Heart left ventricle (tissue), 16 donors: ENCODE measurements at places on chromosomes 2 and 18. TPM values are rescaled to one million over a fixed set of nuclear protein-coding genes. Genes with fewer than 3 reads are reported as not detected.

Gene TBR1
- total RNA-seq, result not detected

Gene CD8B
- not detected for total RNA-seq

Gene ITPRIPL1
- 1.6 TPM for total RNA-seq

Gene POTEJ
- not detected for total RNA-seq

Gene GNAL
- total RNA-seq, result 1.1 TPM

DNA sequence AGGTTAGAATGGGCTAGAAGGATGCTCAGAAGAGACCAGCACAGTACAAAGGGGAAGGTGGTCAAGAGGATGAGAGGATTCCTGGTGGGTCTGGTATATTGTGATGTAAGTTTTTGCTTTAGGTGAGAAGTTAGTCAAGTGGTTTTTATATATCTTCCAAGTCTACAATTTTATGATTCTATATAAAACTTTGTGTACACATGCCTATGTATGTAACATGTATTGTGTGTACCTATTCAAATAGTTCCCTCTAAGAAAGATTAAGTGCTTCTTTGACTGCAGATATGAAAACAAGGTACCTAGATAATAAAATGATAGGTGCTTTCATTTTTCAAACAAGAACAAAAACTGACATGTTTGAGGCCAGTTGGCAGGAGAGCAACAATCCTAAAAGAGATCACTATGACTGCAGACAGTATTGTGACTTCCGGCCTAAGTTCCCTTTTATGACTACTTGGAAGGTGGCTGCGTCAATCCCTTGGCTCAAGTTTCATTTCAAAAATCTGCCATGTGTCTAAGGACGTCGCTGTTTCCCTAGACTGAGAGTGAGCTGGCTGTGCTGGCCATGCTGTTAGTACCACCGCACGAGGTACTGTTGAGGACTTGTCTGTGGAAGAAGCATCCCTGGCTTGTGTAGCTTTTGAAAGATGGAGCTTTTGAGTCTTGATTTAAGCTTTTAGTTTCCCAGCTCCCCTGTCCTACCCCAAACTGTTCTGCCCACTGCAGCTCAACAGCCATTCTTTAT, 123.1 kb downstream of the PRPF40A start:
- no peak overlapping the region for H3K27ac ChIP-seq
- no peak overlapping the region for H3K4me3 ChIP-seq
- peaks cover 9% of the 10 kb centered on the region for H3K4me1 ChIP-seq
- H3K27me3 ChIP-seq, result no peaks in the 10 kb centered on the region

- DNase-seq, result peak; percentile 71
- no peaks in the 10 kb centered on the region for H3K36me3 ChIP-seq
- no peaks in the 10 kb centered on the region for H3K27me3 ChIP-seq
- H3K4me1 ChIP-seq, result peaks cover 28% of the 10 kb centered on the region
- no peak overlapping the region for H3K4me3 ChIP-seq
Observed at GRCh38 chr2:42930025-42930581, 137.7 kb upstream of the HAAO start.

GRCh38 chr2:109456776-109457175, 157.0 kb downstream of the SEPTIN10 start:
- no peak overlapping the region for H3K27ac ChIP-seq
- no peak for DNase-seq
- no peak overlapping the region for H3K4me3 ChIP-seq
- no peaks in the 10 kb centered on the region for H3K36me3 ChIP-seq
- no peaks in the 10 kb centered on the region for H3K4me1 ChIP-seq

- H3K4me3 ChIP-seq, result peak overlapping the region; percentile 23
- H3K27ac ChIP-seq, result no peak overlapping the region
- peaks cover 23% of the 10 kb centered on the region for H3K27me3 ChIP-seq
Observed at GRCh38 chr2:130963849-130964793, 127.4 kb downstream of the ARHGEF4 start.

DNA sequence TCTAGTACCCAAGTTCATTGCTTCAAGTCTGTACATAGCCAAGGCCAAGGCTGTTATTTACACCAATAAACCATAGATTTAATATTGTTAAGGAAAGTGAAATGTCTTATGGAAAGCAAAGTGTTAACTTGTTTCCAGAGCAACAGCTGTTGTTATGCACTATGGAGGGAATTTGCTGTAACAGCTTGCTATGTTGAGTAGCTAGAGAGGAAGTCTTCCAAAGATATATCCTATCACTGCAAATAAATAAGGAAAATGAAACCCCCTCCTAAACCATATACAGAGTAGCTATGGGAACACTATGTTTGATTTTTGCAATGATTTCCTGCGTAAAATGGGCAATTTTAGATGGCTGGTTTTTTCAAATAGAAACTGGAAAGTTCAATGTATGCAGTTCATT, 21.1 kb downstream of the TMEM182 start:
- H3K4me1 ChIP-seq, result peaks cover 6% of the 10 kb centered on the region
- H3K27me3 ChIP-seq, result no peaks in the 10 kb centered on the region
- DNase-seq, result no peak
- no peak overlapping the region for H3K4me3 ChIP-seq
- H3K27ac ChIP-seq, result peak overlapping the region; percentile 62
- no peaks in the 10 kb centered on the region for H3K36me3 ChIP-seq

DNA sequence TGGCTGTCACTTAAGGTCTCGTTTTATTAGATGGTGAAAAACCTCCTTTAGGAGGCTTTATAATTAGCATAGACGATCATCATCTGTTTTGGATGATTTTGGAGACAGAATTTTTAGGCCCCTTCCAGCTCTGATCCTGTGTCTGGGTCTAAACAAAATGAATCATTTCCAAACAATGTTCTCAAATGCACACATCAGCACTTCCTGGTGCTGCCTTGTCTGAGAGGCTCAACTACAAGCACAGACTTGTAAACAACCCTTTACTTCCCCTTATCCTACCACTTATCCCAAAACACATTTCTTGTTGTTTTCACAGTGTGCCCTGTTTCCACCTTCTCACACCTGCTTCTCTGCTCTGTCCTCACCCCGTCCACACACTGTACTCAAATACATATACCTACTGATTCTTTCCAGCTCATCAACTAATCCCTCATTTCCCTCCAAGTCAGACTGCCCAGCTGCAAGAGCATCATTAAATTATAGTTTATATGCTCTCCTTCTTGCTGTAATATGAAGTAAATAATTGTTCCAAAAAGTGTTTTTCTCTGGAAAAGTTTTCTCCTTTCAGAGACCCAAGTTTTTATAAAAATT, 71.2 kb upstream of the COL3A1 start:
- no peak overlapping the region for H3K4me3 ChIP-seq
- H3K4me1 ChIP-seq, result no peaks in the 10 kb centered on the region
- no peak overlapping the region for H3K27ac ChIP-seq
- no peak for DNase-seq
- H3K36me3 ChIP-seq, result no peaks in the 10 kb centered on the region
- no peaks in the 10 kb centered on the region for H3K27me3 ChIP-seq

GRCh38 chr2:135882415-135882814, 6.2 kb upstream of the MCM6 start:
- H3K4me3 ChIP-seq, result no peak overlapping the region
- H3K27ac ChIP-seq, result no peak overlapping the region
- H3K27me3 ChIP-seq, result no peaks in the 10 kb centered on the region
- H3K36me3 ChIP-seq, result no peaks in the 10 kb centered on the region
- H3K4me1 ChIP-seq, result no peaks in the 10 kb centered on the region

GRCh38 chr2:238459081-238459629, 32.4 kb downstream of the ASB1 start:
- H3K27ac ChIP-seq, result no peak overlapping the region
- no peak overlapping the region for H3K4me3 ChIP-seq
- DNase-seq, result peak; percentile 76
- no peaks in the 10 kb centered on the region for H3K36me3 ChIP-seq
- no peaks in the 10 kb centered on the region for H3K27me3 ChIP-seq

DNA sequence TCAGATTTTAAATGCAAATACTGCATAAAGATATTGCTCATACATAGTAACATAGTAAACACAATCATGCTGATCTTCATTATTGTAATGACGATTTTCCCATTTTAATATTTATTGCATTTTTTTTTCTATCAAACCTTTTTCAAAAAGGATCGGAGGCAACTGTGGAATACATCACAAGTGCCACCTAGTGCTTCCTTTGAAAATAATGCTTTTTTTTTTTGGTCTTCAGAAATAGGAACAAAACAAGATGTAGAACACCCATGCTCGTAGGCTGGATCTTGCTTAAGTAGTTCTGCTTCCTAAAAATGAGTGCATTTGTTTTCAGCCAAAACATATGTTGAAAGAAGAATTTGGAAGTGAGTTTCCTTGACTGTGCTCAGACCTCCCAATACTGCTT, 35.7 kb upstream of the GPR155 start:
- no peak for DNase-seq
- no peaks in the 10 kb centered on the region for H3K36me3 ChIP-seq
- no peak overlapping the region for H3K27ac ChIP-seq
- no peaks in the 10 kb centered on the region for H3K27me3 ChIP-seq
- H3K4me3 ChIP-seq, result no peak overlapping the region
- no peaks in the 10 kb centered on the region for H3K4me1 ChIP-seq

- no peaks in the 10 kb centered on the region for H3K4me1 ChIP-seq
- no peaks in the 10 kb centered on the region for H3K36me3 ChIP-seq
- no peak overlapping the region for H3K27ac ChIP-seq
- no peaks in the 10 kb centered on the region for H3K27me3 ChIP-seq
- H3K4me3 ChIP-seq, result no peak overlapping the region
Observed at GRCh38 chr2:226489775-226490541, 309.7 kb downstream of the IRS1 start.

GRCh38 chr2:213315168-213315876, 31.1 kb downstream of the SPAG16 start:
- no peak overlapping the region for H3K27ac ChIP-seq
- no peak for DNase-seq
- no peaks in the 10 kb centered on the region for H3K4me1 ChIP-seq
- H3K36me3 ChIP-seq, result peaks cover 4% of the 10 kb centered on the region
- no peak overlapping the region for H3K4me3 ChIP-seq
- no peaks in the 10 kb centered on the region for H3K27me3 ChIP-seq

DNA sequence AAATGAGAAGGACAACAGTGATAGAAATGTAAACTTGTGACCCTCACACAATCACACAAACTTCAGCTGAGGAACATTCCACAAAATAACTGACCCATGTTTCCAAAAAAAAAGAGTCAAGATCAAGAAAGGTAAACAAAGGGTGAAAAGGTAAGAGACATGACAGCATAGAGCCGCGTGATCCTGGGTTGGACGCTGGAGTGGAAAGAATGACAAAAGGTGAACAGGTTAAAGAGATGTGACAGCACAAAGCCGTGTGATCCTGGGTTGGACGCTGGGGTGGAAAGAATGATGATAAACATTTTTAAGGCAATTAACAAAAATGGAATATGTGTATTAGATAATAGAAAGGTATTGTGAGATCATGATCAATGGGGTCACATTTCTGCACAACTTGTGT, 110.3 kb downstream of the SNTG2 start:
- H3K36me3 ChIP-seq, result no peaks in the 10 kb centered on the region
- no peak for DNase-seq
- H3K4me1 ChIP-seq, result no peaks in the 10 kb centered on the region
- H3K4me3 ChIP-seq, result no peak overlapping the region
- no peak overlapping the region for H3K27ac ChIP-seq

DNA sequence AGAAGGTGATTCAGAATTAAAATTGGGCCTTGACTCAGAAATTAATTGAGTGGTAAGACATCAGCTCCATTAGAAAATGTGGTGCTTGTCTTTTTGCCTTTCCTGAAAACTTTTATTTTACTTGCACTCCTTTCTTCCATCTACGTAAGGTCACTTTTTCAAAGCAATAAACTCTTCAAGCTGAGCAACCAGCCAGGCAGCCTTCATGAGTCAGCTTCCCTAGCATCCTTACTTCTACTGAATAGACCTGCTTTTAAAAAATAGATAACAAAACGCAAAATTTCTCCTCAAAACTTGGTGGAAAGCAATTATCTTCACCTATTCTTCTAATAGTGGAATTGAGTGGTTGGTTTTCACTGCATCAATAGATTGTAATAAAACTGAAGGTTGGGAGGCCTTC, 504.2 kb downstream of the ARHGAP15 start:
- DNase-seq, result no peak
- H3K27me3 ChIP-seq, result no peaks in the 10 kb centered on the region
- H3K36me3 ChIP-seq, result no peaks in the 10 kb centered on the region

- DNase-seq, result no peak
- no peaks in the 10 kb centered on the region for H3K27me3 ChIP-seq
- H3K36me3 ChIP-seq, result no peaks in the 10 kb centered on the region
- no peak overlapping the region for H3K4me3 ChIP-seq
- H3K27ac ChIP-seq, result no peak overlapping the region
- H3K4me1 ChIP-seq, result no peaks in the 10 kb centered on the region
Observed at GRCh38 chr18:44974174-44974573, 293.5 kb downstream of the SETBP1 start.

DNA sequence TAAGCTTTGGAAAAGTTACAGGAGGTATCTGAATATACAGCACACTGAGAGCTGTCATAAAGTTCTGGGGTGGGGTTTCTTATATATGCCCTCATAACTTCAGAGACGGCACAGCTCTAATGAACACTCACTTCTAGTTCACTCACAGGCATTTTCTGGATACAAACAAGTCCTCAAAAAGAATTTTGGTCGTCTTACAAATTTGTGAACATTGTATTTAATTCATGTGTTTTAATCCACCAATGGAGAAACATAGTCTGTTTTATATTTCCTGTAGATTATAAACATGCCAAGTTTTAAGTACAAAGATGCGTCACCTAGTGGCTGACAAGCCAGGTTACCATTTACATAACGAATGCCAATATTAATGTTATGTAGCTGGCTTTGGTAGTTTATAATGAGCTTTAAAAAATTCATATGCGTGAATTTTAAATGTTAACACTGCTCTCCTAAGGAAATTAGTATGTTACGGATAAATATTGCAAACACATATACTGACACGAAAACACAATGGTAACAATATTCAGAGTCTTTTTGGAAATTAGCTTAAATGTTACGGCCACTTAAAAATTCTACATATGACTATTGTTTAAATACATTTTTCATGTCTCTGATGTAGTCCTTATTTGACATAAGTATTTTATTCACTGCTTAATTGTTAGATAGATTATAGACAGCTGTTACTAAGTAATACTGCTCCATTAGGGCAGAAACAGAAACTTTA, 2.5 kb downstream of the COL3A1 start:
- H3K4me1 ChIP-seq, result no peaks in the 10 kb centered on the region

DNA sequence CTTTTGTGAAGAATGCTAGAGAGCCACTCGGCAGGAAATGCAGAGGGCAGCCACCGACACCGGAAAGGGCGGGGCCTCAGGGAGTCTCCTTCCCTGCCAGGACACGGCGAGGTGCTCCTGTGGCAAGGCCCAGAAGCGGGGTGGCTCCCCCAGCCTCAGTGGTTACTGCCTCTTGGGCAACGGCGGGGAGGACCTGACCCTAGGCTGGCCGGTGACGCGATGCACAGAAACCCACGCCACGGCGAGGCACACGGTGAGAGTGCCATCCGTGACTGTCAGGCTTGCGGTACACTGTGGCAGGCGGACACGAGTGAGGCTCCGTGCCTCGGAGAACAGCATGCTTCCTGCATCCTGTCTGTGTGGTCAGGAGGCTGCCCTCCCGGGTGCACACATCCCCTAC, 47.8 kb downstream of the ZAP70 start:
- peaks cover 72% of the 10 kb centered on the region for H3K36me3 ChIP-seq
- no peak overlapping the region for H3K27ac ChIP-seq
- no peaks in the 10 kb centered on the region for H3K27me3 ChIP-seq

DNA sequence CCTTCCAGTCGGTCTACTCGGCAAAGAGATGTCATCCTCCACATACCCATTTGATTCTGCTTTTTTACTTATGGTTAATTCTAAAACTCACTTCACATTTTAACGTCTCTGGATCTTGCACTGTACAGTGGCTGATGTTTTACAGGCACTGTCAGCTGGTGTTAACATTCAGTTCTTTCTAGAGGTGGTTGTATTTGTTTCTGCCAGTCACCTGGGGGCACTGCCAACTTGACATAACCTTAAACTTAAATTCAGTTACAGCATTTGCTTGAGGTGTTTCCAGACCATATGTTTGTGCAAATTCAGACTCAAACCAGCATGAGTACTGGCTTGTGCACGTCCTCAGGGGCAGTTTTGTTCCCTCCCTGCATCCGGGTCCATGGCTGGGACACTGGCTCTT, 5.3 kb upstream of the TMEM185B start:
- H3K36me3 ChIP-seq, result no peaks in the 10 kb centered on the region
- H3K27ac ChIP-seq, result no peak overlapping the region
- no peak overlapping the region for H3K4me3 ChIP-seq
- DNase-seq, result no peak
